ENCODE measurements at places on chromosomes 16 and 17. TPM values are rescaled to one million over a fixed set of nuclear protein-coding genes. Genes with fewer than 3 reads are reported as not detected.

Gene PRAC1
- total RNA-seq, result not detected

Gene PEMT
- total RNA-seq, result 68.0 TPM

Gene GCGR
- 0.55 TPM for total RNA-seq

Gene RNF112
- total RNA-seq, result 0.45 TPM

Gene OTOP3
- total RNA-seq, result not detected

Gene PIK3R6
- not detected for total RNA-seq

Gene AGRP
- not detected for total RNA-seq

Gene TMEM204
- total RNA-seq, result not detected

Gene APRT
- 310 TPM for total RNA-seq

Gene ASPHD1
- 27.5 TPM for total RNA-seq

Gene NAGPA
- 14.6 TPM for total RNA-seq

Gene PRSS27
- total RNA-seq, result 1.1 TPM

Gene ALOX15B
- not detected for total RNA-seq

Gene CD300E
- total RNA-seq, result not detected

Gene GRB7
- 2.8 TPM for total RNA-seq

Gene PYDC1
- not detected for total RNA-seq

Gene HES7
- total RNA-seq, result 2.6 TPM

Gene KRT33B
- not detected for total RNA-seq

Gene ZNF19
- 1.4 TPM for total RNA-seq

Gene RTN4RL1
- total RNA-seq, result 11.2 TPM

Gene CCL17
- total RNA-seq, result not detected

Gene DNAH3
- 0.22 TPM for total RNA-seq

Gene CYBC1
- 58.0 TPM for total RNA-seq

Gene CCDC144A
- 1.2 TPM for total RNA-seq

Gene GAA
- 47.4 TPM for total RNA-seq

Gene NEUROD2
- total RNA-seq, result not detected

Gene RAPGEFL1
- total RNA-seq, result 3.4 TPM
